ENCODE measurements at places on chromosomes 2 and 18.

GRCh38 chr2:218895759-218896500 is 15.3 kb downstream of the WNT10A start:
- H3K4me1 ChIP-seq: peaks cover 20% of the 10 kb centered on the region
- DNase-seq: no peak
- no peaks in the 10 kb centered on the region for H3K36me3 ChIP-seq
- no peaks in the 10 kb centered on the region for H3K27me3 ChIP-seq
- no peak overlapping the region for H3K27ac ChIP-seq

DNA sequence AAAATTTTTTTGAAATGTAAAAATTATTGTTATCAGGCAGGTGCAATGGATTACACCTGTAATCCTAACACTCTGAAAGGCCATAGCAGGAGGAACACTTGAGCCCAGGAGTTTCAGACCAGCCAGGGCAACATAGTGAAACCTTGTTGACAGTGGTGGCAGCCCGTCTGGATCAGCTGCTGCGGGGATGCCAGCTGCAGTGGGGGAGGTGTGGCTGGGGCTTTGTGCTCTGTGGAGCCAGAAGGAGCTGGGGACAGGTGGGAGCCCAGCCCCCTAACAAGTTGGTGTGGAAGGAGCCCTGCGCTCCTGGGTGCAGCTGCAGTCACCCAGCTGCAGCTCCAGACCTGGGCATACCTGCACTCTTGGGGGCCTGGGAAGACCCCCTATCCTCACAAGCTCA is 182.4 kb upstream of the MC4R start:
- no peaks in the 10 kb centered on the region for H3K4me1 ChIP-seq
- no peak overlapping the region for H3K27ac ChIP-seq
- H3K36me3 ChIP-seq: no peaks in the 10 kb centered on the region
- no peak for DNase-seq
- H3K4me3 ChIP-seq: no peak overlapping the region
- H3K27me3 ChIP-seq: no peaks in the 10 kb centered on the region

DNA sequence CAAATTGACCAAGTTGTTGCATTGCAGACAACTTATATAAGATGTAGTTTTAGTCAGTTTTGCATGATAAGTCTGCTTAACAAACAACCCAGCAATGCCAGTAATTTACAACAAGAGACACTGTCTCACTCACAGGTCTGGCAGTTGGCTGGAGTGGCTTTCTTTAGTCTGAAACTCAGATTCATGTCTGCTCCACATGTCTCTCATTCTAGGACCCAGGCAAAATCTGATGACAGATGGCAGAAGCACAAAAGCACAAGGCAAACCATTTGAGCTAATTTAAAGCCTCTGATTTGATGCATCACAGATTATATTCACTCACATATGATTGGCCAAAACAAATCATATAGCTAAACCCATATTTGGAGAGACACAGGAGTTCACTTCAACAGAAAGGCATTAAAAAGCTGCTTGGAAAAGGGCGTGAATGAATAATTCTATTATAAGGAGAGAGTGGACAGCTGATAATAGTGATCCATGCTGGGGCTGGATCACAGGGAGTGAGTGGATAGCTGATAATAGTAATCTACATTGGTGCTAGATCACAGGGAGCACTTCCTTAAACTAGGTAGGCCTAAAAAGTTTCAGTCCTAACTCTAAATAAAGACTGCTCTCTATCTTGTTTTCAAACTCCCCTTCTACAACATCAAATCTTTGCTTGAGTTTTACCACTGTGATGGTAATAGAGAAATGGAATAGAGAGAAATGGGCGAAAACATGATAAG is 593.2 kb upstream of the ZNF804A start:
- no peaks in the 10 kb centered on the region for H3K36me3 ChIP-seq
- DNase-seq: no peak
- H3K4me3 ChIP-seq: no peak overlapping the region
- no peaks in the 10 kb centered on the region for H3K4me1 ChIP-seq
- H3K27me3 ChIP-seq: no peaks in the 10 kb centered on the region

DNA sequence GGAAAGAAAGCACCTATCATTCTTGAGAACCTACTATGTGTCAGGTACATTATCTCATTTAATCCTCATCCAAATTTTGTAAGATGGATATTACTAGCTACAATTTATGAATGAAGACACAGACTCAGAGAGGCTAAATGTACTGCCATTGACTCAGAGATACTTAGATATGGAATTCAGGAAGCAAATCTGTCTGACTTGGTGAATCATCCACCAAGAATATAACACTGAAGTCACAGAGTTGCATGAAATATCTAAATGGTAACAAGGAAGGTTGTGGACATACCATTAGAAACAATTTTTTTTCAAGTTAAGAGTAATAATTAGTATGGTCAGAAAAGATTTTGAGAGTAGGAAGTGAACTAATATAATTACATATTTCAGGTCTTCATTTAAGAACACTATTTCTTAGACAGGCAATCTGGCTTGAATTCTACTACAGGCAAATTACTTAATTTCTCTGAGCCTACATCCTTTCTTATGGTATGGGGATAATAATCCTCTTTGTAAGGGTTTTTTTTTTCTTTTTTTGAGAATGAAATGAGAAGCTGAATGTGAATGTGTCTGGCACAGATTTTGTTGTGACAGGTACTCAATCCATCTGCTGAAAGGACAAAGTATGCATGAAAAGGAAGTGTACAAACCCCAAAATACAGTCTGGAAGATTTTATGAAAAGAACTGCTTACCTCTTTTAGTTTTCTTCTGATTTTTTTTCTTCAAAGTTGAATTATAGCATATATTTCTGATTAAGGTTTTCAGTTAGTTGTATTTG is 14.8 kb upstream of the C2orf66 start:
- H3K36me3 ChIP-seq: no peaks in the 10 kb centered on the region
- H3K4me3 ChIP-seq: no peak overlapping the region
- no peak for DNase-seq
- no peaks in the 10 kb centered on the region for H3K27me3 ChIP-seq
- no peak overlapping the region for H3K27ac ChIP-seq

GRCh38 chr2:27681841-27682240 is 18.2 kb downstream of the SLC4A1AP start:
- no peak overlapping the region for H3K27ac ChIP-seq
- H3K27me3 ChIP-seq: no peaks in the 10 kb centered on the region
- no peaks in the 10 kb centered on the region for H3K36me3 ChIP-seq
- H3K4me3 ChIP-seq: no peak overlapping the region

DNA sequence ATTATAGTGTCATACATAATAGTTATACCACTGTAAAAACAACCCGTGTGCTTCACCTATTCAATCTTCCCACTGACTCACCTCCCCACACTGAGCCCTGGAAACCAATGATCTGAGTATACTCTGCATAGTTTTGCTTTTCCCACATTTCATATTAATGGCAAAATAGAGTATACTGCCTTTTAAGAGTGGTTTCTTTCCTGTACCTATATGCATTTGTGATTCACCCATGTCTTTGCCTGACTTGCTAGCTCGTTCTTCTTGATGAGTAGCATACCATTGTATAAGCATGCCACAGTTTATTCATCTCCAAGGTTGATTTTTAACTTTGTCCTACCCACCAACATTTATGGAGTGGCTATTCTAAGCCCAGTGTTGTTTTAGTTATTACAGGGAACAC is 686.4 kb downstream of the PLCL1 start:
- no peak overlapping the region for H3K27ac ChIP-seq
- H3K36me3 ChIP-seq: no peaks in the 10 kb centered on the region
- no peaks in the 10 kb centered on the region for H3K4me1 ChIP-seq
- no peaks in the 10 kb centered on the region for H3K27me3 ChIP-seq
- H3K4me3 ChIP-seq: no peak overlapping the region
- no peak for DNase-seq

- H3K36me3 ChIP-seq: no peaks in the 10 kb centered on the region
- no peaks in the 10 kb centered on the region for H3K4me1 ChIP-seq
- DNase-seq: no peak
Measured at GRCh38 chr2:216918088-216918680, 58.3 kb upstream of the TNP1 start.

DNA sequence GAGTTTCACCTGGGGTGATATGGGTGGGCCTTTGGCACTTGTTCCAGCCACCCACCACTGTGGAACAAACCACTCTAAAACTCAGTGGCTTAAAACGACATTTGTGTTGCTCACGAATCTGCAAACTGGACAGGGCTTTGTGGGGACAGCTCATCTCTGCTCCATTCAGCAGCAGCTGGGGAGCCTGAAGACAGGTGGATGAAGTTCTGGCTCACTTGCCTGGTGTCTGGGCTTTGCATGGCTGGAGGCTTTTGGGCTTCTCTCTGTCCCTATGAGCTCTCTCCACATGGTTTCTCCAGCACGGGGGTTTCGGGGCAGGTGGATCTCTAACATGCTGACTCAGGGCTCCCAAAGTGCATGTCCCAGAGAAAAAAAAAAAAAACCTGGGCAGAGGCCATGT is 93.0 kb upstream of the GLI2 start:
- no peak for DNase-seq
- no peak overlapping the region for H3K4me3 ChIP-seq
- no peaks in the 10 kb centered on the region for H3K27me3 ChIP-seq
- no peaks in the 10 kb centered on the region for H3K4me1 ChIP-seq

GRCh38 chr2:148519013-148519412 is 125.5 kb upstream of the EPC2 start:
- no peaks in the 10 kb centered on the region for H3K4me1 ChIP-seq
- H3K27ac ChIP-seq: no peak overlapping the region

GRCh38 chr2:60523963-60524362 is 29.5 kb downstream of the BCL11A start:
- no peaks in the 10 kb centered on the region for H3K36me3 ChIP-seq
- H3K4me1 ChIP-seq: no peaks in the 10 kb centered on the region
- no peak overlapping the region for H3K4me3 ChIP-seq
- no peak overlapping the region for H3K27ac ChIP-seq

GRCh38 chr2:59926731-59927130 is 626.7 kb downstream of the BCL11A start:
- H3K27ac ChIP-seq: no peak overlapping the region
- no peaks in the 10 kb centered on the region for H3K4me1 ChIP-seq
- DNase-seq: no peak
- H3K36me3 ChIP-seq: no peaks in the 10 kb centered on the region

DNA sequence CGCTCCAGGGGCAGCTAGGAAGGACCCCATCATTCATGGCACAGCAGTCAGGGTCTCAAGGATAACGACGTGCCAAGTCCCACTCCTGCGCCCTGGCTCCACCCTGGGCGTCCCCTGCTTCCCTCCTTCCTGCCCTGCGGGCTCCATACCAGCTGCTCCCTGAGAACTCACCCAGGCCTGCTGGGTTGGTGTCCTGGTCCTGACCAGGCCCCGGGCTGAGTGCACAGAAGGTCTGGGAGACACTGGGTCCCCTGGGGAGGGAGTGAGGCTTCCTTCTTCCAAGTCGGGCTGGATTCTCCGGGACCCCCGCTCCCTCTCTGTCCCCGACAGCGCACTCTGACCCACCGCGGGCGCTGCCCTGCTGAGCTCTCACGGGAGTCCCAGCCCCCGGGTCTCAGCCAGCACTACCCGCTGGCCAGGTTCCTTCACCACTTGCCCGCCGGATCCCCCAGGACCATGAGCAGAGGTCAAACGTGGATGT is 160.2 kb downstream of the PXDN start:
- no peak overlapping the region for H3K27ac ChIP-seq
- H3K27me3 ChIP-seq: no peaks in the 10 kb centered on the region
- H3K4me3 ChIP-seq: no peak overlapping the region
- no peaks in the 10 kb centered on the region for H3K4me1 ChIP-seq
- DNase-seq: no peak
- no peaks in the 10 kb centered on the region for H3K36me3 ChIP-seq

DNA sequence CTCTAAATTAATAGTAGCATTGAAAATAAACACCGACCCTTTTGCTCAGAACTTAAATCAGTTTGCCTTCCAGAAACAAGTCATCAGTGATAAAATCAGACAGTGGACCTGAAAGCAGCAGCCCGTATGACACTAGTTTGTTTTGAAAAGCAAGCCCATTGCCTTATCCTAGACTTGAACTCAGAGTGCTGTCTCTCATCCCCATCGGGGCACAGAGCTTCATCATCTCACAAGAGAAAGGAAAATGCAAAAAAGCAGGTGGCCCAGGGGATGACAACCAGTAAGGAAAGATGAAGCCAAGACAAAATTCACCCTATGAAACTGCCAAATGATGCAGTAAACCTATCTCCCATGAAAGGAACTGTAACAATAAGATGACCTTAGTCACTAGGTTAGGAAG is 71.2 kb downstream of the CERKL start:
- no peak for DNase-seq
- no peak overlapping the region for H3K4me3 ChIP-seq
- H3K27me3 ChIP-seq: no peaks in the 10 kb centered on the region

- peaks cover 4% of the 10 kb centered on the region for H3K4me1 ChIP-seq
- H3K27ac ChIP-seq: no peak overlapping the region
- no peaks in the 10 kb centered on the region for H3K36me3 ChIP-seq
- DNase-seq: no peak
- H3K4me3 ChIP-seq: no peak overlapping the region
Measured at GRCh38 chr18:72542984-72543356, 1.2 kb downstream of the CBLN2 start.

DNA sequence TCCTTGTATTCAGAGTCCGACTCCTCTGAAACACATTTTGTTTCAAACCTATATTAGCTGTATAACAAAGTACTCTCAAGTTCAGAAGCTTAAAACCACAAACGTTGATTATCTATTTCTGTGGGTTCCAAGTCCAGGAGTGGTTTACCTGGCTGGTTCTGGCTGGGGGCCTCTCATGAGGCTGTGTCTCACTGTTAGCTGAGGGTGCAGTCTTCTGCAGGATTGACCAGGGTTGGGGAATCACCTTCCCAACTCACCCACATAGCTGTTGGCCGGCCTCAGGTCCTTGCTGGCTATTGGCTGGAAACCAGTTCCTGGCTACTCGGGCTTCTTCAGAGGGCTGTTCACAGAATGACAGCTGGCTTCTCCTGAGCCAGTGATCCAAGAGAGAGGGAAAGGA is 18.0 kb upstream of the ATIC start:
- no peak overlapping the region for H3K4me3 ChIP-seq
- H3K27me3 ChIP-seq: no peaks in the 10 kb centered on the region
- H3K4me1 ChIP-seq: no peaks in the 10 kb centered on the region
- no peaks in the 10 kb centered on the region for H3K36me3 ChIP-seq
- H3K27ac ChIP-seq: no peak overlapping the region

- H3K4me1 ChIP-seq: peaks cover 7% of the 10 kb centered on the region
- H3K4me3 ChIP-seq: no peak overlapping the region
- no peaks in the 10 kb centered on the region for H3K27me3 ChIP-seq
- H3K27ac ChIP-seq: no peak overlapping the region
Measured at GRCh38 chr2:68861330-68861729, 9.9 kb downstream of the BMP10 start.

DNA sequence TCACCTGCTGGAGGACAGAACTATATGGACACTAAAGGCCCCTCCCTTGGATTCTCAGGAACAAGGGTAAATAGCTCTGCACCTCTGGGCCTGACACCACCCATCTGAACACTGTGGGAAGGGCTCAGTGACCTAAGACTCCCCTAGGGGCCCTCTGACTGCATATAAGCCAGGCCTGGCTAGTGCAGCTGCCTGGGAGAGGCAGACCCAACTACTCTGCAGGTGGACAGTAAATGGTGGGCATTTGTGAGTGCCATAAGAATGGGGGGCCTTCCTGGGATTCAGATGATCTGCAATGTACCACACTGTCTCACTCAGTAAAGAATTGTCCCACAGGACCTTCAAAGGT is 11.2 kb upstream of the WIPF1 start:
- DNase-seq: no peak
- H3K4me3 ChIP-seq: no peak overlapping the region
- no peak overlapping the region for H3K27ac ChIP-seq
- no peaks in the 10 kb centered on the region for H3K4me1 ChIP-seq
